ENCODE measurements at places on chromosomes 5 and 9. TPM values are rescaled to one million over a fixed set of nuclear protein-coding genes. Genes with fewer than 3 reads are reported as not detected.

NIPAL4 gene
- 0.55 TPM for total RNA-seq

DNA sequence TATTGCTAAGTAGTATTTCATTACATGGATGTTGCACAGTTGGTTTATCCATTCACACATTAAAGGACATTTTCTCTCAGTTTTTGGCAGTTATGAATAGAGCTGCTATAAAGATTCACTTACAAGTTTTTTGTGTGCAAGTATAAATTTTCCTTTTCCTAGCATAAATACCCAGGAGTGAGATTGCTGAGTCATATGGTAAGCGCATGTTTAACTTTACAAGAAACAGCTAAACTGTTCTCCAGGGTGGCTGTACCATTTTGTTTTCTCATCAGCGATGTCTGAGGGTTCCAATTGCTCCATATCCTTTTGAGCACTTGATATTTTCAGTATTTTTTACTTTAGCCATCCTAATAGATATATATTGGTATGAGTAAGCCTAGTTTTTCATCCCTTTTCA, 16.4 kb upstream of the ABCA1 start:
- no peak for DNase-seq

DNA sequence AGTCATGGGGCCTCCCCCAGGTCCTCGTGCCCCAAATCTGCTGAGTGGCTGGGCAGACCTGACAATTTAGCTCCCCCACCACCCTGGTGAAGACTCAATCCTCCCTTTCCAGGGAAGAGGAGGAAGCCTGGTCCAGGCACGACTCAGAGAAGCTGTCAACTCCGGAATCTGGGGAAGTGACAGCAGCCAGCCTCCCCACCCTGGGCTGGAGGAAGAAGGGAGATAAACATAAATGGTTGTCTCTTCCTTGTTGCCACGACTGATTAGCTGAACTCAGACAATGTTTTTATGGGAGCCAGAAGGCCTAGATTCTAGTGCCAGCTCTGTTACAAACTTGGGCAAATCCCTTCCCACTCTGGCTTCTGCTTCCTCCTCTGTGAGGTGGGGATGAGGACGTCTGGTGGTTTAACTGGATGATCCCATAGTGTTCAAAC, 15.4 kb downstream of the CCDC69 start:
- no peak for DNase-seq

DNA sequence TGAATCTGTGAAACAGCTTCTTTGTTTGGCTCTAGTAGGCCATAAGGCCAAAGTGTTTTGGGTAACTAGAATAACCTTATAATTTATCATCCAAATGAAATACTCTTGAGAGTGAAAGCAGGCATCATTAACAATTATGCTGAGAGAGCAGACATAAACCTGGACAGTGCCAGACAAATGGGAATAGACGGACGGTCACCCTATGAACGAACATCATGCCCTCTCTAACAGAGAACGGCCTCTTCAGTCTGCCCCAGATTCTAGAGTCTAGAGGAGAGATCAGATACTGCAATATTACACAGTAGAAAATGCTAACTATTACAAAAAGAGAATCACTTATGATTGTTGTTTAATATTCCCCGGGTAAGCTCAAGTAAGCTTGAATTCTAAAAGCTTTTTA, 68.5 kb downstream of the APBA1 start:
- no peak for DNase-seq

DNA sequence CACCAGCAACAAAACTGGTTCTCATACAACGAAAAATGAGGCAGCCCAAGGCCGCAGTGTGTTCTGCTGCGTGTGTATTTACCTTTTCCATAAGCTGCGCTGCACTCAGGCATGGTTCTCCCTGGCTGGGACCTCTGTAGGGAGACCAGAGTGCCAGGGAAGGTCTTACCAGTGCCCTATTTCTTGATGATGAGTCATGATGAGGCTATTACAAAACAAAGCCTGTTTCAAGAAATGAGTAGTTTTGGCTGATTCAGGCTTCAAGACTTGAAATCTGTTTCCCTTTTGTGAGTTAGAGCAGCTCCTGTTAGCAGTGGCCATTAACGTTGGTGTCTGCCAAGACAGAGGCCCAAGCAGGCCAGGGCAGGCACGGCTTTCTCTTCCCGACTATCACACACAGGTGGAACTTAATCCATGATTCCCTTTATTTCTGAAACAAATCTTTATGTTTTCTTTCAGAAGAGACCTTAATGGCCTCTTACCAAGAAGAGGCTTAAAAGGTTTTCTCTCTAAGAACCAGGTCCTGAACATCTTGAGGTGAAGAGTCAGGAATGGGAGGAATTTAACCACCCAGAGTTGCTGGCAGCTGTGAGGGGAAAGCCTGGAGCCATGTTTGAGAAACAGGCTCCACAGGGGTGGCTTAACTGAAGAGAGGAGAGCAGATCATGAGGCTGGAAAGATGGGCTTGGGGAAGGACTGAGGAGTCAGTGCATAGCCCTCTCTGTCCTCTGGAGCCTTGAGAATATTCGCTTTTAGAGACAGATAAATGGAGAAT, 41.4 kb upstream of the TIFAB start:
- DNase-seq = peak; percentile 44

Measured in lung (tissue), 17 donors.